ENCODE measurements at places on chromosomes 7 and 10.

DNA sequence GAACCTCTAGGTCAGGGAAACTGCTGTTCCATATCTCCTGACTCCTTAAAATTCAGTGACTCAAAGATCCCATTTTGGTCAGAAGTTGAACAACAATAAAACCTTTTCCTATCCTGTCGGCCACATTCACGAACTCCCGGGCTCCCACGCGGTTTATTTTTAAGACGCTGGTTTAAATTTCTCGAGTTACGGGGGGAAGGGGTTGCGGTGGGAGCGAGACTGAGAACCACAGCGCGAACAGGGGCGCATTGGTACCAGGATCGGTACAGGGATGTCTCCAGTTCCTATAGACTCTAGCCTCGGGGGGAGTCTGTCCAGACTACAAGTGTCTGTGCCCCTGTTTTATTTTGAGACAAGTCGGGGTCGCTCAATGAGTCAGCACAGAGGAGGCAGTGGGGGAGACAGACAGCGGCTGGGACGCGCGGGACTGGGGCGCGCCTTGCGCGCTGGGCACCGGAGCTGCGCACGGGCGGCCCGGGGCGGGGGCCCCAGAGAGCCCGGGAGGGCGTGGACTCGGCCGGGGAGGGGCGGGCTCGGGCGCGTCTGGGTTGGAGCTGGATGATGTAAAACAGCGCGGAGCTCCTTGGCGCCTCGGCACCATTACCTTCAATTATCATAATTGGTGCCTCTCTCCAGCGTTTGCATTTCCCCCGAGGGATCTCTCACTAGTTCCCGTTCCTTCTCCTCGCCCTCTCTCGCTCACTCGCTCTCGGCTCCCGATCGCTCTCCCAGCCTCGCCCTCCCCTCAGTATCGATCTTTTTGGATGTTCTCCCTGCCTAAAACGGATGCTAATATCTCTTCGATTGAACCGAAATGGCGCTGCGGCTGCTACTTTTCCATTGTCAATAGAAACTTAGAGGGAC lies 8.7 kb upstream of the BAMBI start:
- DNase-seq = no peak

DNA sequence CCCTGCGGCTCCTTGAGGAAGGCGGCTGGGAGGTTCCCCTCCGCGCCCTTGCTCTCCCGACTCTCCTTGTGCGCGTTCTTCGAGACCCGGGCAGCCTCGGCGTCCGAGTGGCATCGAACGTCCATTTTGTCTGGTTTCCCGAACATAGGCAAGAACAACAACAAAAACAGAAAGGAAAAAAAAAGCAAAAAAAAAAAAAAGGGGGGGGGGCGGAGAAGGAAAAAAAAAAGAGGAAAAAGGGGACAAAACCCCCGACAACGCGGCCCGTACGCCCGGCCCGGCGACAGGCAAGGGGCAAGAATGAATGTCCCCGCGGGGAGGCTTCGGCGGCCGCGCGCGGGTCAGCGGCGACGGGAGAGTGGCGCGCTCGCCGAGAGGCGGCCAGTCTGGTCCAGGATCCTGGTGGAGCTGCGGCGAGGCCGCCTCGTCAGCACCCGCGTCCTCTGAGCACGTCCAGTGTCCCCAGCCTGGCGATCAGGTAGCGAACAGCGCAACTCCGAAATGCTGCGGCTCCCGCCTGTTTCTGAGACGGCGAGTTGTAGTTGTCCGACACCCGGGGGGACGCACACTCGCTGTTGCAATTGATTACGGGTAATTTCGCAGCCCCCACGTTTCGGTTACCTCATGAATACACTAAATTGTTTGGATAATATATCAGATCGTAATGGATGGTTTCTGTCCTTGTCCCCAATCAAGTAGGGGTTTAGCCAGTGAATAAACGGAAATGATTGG lies at the start of gene VAX1:
Gene VAX1 (minus strand): TSS at position 360 of the 732 bp plus-strand sequence. CDS start 214 bp downstream, at position 146.
- no peak for DNase-seq

GRCh38 chr10:125679436-125679835 lies 3.5 kb downstream of the TEX36 start:
- no peak for DNase-seq

GRCh38 chr7:146636581-146636980 lies 520.0 kb downstream of the CNTNAP2 start:
- DNase-seq = no peak

- DNase-seq = no peak
Observed at GRCh38 chr7:17239683-17240521, 58.5 kb upstream of the AHR start.

DNA sequence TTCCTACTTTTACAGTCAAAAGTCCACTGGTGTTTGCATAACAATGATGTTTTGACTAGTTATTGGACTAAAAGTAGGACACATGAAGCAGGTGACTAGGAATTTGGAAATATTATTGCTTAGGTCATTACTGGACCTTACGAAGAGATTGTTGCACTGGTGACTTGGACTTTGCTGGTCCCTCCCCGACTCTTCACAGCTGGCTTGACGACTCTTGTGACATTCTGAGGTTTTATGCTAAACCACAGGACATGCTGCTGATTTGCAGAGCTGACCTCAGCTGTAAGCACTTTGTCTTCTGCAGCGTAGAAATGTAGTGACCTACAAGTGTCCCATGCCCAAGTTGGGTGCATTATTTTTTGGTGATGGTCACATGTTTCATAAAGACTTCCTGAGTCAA lies 21.9 kb downstream of the PCBD1 start:
- no peak for DNase-seq

DNA sequence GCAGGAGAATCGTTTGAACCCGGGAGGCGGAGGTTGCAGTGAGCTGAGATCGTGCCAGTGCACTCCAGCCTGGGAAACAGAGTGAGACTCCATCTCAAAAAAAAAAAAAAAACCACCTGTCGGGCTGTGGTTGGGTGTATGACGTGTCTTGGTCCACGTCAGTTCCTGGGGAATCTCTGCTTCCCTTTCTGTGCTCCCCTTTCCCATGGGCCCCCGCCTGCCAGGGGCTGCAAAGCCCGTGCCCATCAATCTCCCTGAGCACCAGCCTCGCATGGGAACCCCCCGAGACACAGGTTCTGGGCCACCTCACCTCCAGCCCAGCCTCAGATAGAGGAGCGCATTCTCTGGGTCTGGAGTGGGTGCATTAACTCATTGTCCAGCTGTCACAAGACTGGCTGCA lies 2.3 kb upstream of the SH2B2 start:
- DNase-seq = no peak

GRCh38 chr10:122859527-122859926 lies 13.9 kb upstream of the CUZD1 start:
- no peak for DNase-seq

GRCh38 chr7:13067036-13067435 lies 379.6 kb downstream of the ARL4A start:
- no peak for DNase-seq

GRCh38 chr7:20299145-20299544 lies 31.6 kb upstream of the ITGB8 start:
- DNase-seq = no peak

- no peak for DNase-seq
Observed at GRCh38 chr10:14609178-14609577, 165.5 kb downstream of the FAM107B start.

DNA sequence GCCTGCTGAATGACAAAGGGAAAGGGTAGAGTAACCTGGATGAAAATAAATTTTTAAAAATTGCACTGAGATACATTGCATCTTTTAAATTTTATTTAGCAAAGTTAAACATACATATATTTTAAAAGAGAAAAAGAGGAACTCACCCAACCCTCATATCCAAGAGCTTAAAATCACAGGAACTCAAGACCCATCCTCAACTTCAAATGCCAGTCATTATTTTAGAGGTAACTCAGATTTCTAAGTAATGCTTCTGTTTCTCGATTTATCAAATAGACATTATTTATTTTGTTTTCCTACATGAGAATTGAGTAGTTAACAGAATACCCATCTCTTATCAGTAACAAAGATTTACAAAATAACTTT lies 32.4 kb upstream of the KMT2E start:
- DNase-seq = no peak

DNA sequence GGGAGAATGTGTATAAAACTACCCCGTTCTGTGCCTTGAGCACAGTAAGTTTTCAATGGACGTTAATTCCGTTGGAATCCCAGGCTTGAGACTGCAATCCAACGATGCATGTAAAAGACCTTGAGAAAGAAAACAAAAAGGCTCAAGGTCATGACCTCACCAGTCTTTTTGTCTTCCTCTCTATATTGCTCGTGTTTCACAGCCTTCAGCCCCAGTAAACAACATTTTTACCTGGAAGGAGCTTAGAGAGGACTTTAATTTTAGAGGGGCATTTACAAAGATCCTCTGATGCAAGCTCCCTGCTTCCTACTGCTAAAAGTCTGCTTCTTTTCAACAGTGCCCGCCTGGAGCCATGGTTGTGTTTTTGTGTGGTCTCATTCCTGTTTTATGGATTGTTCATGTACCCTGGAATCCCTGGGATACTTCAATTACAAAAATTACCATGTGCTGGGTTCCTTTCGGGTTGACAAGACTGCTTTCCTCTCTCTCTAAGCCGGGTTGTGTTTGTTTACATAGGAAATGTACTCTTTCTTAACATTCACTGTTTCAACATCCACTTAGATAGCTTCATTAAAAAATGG lies 320.1 kb upstream of the NFE2L3 start:
- no peak for DNase-seq

GRCh38 chr7:79590916-79591623 lies 137.6 kb upstream of the MAGI2 start:
- DNase-seq = no peak

- DNase-seq = no peak
Observed at GRCh38 chr10:74096777-74097176, 53.9 kb downstream of the AP3M1 start.

GRCh38 chr7:148702876-148703670 lies 4.4 kb downstream of the CUL1 start:
- no peak for DNase-seq

DNA sequence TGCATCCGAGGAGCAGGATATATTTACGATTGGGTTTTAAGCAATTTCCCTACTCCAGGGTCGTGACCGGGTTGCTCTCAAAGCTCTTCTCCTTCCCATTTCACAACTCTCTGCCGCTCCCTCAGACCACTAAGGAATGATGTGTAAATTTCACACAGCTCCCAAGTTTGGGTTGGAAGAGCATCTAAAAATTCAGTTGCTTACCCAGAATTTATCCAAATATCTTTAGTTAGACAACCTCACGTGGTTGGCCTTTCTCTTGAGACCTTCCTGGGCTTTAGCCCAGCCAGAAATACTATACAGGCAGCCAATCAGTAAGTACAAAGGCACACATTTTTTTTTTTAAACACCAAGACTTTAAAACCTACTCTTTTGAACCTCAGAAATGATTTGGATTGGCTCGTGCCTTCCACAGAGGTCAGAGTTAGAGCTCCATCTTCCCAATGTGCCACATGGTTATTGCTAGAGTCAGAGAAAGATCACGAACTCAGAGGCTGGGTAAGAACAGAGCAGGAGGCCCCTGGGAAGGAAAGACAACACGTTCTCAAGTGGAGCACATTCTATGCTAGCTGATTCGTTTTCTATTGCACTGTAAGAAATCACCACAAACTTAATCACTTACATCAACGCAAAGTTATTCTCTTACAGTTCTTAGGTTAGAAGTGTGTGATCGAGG lies 335.4 kb upstream of the MGMT start:
- DNase-seq = no peak

GRCh38 chr7:18353339-18353738 lies 142.2 kb upstream of the HDAC9 start:
- DNase-seq = no peak

DNA sequence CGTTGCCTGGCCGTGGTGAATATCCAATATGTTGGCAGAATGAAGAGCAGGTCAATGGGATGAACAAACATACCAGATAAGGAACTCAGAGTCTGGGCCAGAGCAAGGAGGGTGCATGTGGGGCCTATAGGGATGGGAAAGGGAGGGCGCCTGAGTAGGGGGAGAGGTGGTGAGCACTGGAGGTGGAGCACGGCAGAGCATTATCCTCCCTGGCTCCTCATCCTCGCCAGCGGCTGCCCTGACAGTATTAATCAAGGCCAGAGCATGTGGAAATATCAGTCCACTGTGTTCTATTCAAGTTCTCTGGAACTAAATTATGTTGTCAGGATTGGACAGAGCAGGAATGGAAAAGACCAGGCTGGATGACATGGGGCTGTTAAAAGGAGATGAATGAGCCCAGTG lies 254.8 kb upstream of the ZMIZ1 start:
- DNase-seq = no peak

DNA sequence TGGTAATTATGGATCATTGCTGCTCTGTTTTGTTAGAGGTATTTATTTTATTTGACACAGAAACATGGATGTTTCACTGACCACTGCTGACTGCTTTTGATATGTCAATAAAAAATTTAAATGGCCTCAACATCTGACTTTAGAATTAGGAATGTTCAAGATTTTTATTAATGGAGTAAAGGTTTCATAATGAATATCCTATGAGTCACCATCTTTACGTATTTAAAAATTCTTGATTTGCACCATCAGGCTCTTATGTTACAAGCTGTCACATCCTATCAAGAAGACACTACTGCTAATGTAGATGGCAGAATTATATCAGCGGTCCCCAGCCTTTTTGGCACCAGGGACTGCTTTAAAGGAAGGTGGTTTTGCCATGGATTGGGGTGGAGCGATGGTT lies 578.7 kb upstream of the NRP1 start:
- no peak for DNase-seq

DNA sequence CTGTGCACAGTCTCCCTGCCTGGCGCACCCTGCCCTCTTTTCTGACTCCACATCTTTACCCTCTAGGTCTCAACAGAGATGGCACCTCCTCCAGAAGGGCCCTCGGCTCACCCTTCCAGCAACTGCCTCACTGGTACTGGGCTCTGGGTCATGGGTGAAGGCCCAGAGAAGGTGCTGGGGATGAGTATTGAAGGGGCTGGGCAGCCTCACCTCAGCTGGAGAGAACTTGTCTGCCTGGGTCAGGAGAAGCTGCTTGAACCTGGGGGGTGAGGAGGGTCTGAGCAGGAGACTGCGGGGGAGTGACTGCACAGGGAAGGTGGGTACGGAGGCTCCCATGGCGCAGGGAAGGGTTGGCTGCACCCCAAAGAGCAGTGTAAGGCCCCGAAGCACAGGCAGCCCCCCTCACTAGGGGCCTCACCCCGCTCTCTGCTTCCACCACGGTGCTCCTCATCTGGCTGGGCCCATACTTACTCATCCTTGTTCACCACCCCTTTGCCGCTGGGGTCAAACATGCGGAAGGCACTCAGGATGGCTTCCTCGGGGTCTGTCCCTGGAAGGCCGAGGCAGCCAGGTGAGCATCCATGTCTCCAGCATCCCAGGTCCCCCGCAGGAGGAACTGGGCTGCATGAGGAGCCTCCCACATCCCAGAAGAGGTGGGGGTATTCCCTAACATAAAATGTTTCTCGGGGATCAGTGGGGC lies 1.7 kb downstream of the MYL7 start:
- no peak for DNase-seq

GRCh38 chr7:137772748-137773147 lies 74.0 kb downstream of the DGKI start:
- DNase-seq = no peak

Data from cortex of kidney (tissue), 1 donor.